ENCODE measurements at places on chromosomes 6 and 20.

GRCh38 chr6:157755032-157755745 is 67.9 kb upstream of the SNX9 start:
- DNase-seq, result no peak

DNA sequence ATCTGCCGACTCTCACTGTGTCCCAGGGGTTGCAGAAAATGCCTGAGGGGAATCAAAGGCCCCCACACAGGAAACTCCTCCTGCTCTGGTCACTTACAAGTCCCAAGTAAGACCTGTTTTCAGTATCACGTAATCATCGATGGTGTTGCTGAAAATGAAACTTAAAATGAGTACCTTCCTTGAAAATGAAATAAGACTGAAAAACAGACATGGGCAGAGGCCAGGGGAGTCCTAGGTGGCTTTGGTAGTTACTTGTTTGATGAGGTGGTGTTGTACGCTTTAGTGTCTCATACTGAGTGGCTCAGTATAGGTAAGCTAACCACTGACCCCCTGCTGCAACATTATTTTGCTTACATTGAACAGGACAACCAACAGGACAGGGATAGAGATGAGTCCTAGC is 43.0 kb upstream of the SYNCRIP start:
- no peak for DNase-seq

- DNase-seq, result no peak
Observed at GRCh38 chr6:14831937-14832336, 413.9 kb upstream of the JARID2 start.

- no peak for DNase-seq
Observed at GRCh38 chr20:884983-885952, 30.9 kb downstream of the ANGPT4 start.

DNA sequence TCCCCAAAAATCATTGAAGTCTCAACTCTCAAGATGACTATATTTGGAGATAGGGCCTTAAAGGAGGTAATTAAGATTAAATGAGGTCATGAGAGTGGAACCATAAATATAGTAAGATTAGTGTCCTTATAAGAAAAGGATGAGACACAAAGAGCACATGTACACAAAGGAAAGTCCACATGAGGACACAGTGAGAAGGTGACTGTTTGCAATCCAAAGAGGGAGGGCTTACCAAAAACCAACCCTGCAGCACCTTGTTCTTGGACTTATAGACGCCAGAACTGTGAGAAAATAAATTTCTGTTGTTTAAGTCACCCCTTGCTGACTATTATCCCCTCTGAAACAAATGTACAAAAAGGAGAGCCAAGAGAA is 150.4 kb upstream of the SMLR1 start:
- no peak for DNase-seq

DNA sequence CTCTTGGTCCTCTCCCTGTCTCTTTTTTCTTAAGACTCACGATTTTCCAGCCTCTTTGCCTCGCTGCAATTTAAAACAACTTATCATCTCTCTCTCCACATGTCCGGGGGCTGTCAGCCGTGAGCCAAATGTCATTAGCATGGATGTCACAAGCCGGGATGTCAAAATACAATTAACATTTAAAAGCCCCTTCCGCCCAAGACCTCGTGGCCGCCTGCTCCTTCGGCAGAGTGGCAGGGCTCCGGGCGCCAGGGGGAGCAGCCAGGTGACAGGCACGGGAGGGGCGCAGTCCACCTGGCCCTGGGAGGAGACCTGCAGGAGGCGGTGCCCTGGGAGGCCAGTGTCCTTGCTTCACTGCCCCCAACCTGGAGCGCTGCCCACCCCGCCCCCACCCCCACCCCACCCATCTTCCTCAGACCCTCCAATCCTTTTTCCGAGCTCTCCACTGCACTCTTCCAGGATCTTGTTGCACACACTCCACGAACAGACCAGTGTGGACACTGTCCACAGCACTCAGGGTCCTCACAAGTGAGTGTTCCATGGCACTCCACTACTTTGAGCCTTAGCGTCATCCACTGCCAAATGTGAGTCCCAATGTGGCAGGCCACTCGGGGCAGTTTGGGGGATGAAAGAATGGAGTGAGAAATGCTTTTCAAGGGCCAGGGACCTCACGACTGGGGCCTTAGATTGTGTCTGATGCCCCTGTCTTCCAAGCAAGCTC is 5.6 kb upstream of the GRM4 start:
- DNase-seq, result no peak

DNA sequence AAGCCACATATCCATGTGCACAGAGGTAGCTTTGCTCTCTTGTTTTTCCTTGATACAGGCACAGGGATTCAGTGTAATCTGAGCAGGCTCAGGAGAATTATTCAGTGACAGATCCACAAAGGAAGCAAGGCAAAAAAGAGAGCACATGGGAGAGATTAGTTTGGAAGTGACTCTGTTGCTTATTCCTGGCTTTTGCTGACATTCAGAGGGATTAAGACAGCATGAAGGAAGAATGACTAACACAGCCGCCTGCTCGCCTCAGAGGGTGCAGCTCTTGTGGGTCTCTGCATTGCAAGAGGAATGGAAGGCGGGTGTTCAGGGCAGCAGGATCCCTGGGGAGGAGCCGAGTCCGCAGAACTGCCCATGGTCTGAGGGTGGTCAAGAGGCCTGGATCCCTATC is 203.4 kb upstream of the KCNQ5 start:
- DNase-seq, result no peak

DNA sequence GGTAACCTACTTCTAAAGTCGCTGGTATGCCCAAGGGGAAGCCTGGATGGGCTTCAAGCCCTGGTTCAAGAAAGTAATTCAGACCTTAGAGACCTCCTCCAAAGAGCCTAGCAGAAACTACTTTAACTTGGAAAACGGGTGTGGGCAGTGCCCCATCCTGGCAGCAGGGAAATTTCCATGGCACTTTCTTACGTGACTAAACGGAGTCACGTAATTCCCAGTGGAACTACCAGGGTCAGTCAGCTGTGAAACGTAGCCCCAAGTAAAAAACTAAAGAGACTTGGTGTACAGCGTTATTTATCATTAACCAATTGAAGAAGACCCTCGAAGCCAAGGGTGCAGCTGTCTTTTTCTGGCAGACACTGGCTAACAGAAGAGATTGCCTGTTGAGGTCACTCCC is 114.0 kb downstream of the RCAN2 start:
- no peak for DNase-seq

DNA sequence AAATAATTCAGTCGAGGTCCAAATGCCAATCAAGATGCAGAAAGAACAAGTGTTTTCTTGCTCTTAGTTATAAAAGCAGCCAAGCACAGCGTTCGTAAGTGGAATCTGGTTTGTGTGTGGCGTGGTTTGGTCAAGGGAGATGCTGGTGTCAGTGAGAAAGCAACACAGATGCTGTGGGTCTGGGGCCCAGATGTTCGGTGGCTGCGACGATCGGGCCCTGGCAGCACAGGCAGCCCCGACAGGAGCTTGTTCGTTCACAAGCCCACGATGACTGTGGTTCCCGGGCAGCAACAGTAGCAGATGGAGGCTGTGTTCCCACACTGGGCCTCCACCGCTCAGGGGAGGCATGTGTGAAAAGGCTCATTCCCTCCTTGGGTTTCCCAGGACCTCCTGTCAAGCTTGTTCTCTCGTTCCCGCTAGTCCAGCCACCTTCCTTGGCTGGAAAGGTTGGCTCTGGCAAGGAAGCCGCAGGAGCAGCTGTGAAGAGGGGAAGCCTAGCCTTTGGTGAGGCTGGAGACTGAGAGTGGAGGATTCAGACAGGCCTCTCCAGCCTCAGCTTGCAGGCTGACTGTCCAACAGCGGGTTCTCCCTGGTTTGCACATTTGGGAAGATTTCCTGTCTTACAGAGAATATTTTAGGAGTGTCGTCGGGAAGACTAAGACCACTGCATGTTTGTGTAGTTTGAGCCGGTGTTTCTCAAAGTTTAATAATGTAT is 304.7 kb downstream of the QKI start:
- no peak for DNase-seq

DNA sequence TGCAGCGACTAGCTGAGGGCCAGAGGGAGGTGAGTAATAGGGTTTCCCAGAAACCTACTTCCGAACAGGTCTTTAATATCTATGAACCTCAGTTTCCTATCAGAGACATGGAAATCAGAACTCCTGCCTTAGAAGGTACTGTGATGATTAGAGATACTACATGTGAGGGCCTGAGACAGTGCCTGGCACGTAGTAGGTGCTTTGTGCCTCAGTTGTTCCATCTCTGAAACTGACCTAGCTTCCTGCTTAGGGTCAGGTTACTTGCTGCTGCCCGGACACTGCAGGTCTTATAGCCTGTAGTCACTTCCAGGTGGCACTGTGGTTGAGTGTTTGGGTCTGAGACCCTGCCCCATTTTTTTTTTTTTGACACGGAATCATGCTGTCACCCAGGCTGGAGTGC is 20.9 kb downstream of the RAB44 start:
- no peak for DNase-seq

- no peak for DNase-seq
Observed at GRCh38 chr20:63220696-63221399, 4.9 kb upstream of the YTHDF1 start.

- no peak for DNase-seq
Observed at GRCh38 chr6:73139681-73140383, 85.5 kb downstream of the KHDC1L start.

DNA sequence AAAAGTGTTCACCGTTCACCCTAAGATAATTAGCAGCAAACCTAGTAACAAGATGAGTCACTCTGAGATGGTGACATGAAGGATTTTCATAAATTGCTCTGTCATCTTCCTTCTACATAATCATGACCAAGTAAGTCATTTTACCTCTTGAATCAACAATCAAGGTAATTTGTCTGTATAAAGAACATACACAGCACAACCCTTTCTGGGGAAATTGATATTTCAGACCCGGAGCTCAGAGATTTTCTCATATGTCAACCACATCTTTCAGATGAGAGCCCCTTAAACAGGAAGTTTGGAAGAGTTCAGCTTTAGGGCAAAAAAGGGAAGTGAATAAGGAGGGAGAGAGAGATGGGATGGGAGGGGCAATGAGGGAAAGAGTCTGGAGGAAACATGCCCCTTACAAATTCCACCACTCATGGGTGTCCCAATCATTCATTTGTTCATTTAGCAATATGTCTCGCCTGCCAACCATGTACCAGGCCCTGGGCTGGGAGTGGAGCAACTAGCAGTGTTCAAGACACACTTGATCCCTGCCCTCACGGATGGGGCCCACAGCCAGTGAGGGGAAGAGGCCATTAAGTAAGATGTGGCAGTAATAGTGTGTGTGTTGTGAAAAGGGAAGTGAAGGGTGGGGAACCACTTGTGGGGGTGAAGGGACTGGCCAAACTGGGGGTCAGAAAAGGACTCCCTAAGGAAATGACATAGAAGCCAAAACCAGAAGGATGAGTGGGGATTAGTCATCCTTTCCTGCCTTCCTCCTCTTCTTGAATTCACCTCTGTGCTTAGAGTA is 190.9 kb downstream of the MAFB start:
- DNase-seq, result no peak

DNA sequence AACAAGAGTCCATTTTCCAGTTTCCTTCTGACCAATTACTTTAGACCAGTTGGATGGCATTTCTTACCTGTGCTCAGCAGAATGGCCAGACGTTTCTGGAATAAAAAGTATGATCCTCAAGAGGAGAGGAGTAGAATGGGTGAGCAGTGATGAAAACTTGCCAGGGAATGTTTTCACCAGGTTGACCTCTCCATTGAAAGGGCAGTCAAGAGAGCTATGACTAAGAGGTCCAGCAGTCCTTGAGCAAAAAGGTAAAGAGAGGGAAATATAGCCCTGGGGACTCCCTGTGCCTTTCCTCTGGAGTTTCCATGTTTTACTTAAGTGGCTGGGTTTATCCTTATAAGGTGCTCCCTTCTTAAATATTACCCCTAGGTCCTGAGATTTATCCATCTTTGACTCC is 210.9 kb downstream of the TBX18 start:
- no peak for DNase-seq

DNA sequence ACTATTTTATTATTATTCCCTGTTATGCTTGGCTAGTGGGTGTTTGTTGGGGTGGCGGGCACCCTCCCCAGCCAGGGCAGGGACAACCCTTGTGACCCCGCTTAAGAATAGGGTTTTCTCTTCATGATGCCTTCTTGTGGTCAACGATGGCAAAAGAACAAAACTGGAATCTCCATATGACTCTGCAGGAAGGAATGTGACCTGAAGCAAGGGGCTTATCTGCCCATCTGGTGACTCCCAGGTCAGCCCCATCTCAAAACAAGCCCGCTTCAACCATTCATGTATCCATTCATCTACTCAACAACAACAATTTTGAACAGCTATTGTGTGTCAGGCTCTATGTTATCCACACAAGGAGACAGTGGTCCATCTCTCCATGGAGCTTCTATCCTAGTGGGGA is 30.9 kb upstream of the TGM6 start:
- no peak for DNase-seq

GRCh38 chr6:127841811-127842210 is 59.0 kb downstream of the THEMIS start:
- no peak for DNase-seq

DNA sequence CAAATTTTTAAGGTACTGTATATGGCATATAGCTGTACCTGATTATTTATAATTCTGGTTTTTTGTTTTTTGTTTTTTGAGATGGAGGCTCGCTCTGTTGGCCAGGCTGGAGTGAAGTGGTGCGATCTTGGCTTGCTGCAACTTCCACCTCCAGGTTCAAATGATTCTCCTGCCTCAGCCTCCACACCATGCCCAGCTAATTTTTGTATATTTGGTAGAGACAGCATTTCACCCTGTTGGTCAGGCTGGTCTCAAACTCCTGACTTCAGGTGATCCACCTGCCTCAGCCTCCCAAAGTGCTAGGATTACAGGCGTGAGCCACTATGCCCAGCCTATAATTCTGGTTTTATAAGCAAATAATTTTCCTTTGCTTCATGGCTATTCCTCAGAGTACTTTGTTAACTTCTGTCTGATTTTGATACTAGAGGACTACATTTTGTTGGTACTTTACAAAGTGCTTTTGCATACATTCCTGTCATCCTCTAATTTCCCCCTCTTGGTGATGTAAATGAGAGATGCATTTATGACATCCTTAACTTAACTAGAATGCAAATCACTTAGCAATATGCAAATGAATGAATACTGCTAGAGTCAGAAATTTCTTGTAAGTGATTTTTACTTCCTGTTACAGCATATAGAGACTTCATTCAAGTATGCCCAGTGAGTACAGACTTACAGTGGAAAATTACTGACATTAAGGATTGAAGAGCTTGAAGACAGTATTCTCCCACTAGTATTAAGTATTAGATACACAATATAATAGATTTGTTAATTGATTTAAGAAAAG is 35.7 kb upstream of the ARID1B start:
- no peak for DNase-seq

GRCh38 chr6:11207199-11207968 is 25.1 kb downstream of the NEDD9 start:
- no peak for DNase-seq

GRCh38 chr20:54051068-54051467 is 19.3 kb downstream of the BCAS1 start:
- no peak for DNase-seq

- DNase-seq, result no peak
Observed at GRCh38 chr6:167528239-167528638, 203.4 kb downstream of the TTLL2 start.

- DNase-seq, result no peak
Observed at GRCh38 chr6:24919056-24919892, 16.5 kb downstream of the RIPOR2 start.

- no peak for DNase-seq
Observed at GRCh38 chr6:10557913-10558312, 36.8 kb downstream of the GCNT2 start.
